Astrocyte (in vitro differentiated cells and primary cell): ENCODE measurements at places on chromosomes 4 and X. TPM values are rescaled to one million over a fixed set of nuclear protein-coding genes. Genes with fewer than 3 reads are reported as not detected.

ARAP2 gene
- total RNA-seq = 9.6 and 10.4 TPM in 2 replicates

- DNase-seq = no peak
Observed at GRCh38 chr4:172707622-172708021, 461.0 kb upstream of the GALNT7 start.

DNA sequence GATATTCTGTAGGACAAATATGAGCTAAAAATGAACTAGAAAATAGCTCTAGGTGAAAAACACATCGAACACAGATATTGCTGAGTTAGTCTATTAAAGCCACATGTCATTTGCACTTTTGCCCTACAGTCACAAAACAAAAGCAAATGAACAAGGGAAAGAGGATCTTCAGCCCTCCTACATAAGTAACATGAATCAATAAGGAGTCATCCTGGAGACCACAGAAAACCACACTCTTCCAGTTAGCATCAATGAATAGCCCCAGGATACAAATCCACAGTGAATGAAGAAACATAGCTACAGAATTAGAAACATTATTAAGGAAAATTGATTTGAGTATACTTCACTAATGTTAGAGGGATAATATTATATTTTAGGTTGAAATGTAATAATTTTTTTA, 311.4 kb downstream of the MAPK10 start:
- peak; percentile 49 for DNase-seq

GRCh38 chrX:74800062-74800461, 125.2 kb downstream of the NEXMIF start:
- no peak for DNase-seq

GAGE12J gene
- total RNA-seq = not detected in 2 replicates
